Fibroblast of gingiva (primary cell): ENCODE measurements at places on chromosomes 11 and 22.
A peak's percentile ranks its signal among the peaks of the same experiment; 100 is the strongest.

DNA sequence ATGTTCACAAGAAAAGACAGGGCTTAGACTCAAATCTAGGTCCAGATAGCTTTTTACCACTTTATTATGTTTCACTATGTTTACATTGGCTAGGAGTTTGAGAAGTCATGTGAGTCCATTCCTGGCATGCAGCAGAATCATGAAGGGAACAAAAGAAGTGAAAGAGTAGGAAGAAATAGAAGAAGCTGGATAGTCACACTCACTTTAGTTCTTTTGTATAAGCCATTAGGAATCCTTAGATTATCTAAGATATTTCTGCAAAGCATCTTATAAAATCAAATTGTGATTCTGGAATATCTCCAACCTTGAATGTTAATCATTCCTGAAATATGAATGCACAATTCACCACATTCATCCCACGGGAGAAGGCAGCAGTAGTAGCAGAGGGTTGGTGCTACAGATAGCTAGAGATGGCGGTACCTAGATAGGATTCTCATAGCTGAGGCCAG is 31.9 kb downstream of the MAML2 start:
- DNase-seq, result peak; percentile 70

GRCh38 chr11:117866526-117866925 is 9.9 kb downstream of the FXYD6 start:
- DNase-seq, result no peak

- DNase-seq, result no peak
These were observed 25.6 kb downstream of the TIMP3 start for GRCh38 chr22:32827049-32827602.

- DNase-seq, result peak; percentile 75
These were observed 25.1 kb upstream of the USP47 start for GRCh38 chr11:11816511-11817314.

DNA sequence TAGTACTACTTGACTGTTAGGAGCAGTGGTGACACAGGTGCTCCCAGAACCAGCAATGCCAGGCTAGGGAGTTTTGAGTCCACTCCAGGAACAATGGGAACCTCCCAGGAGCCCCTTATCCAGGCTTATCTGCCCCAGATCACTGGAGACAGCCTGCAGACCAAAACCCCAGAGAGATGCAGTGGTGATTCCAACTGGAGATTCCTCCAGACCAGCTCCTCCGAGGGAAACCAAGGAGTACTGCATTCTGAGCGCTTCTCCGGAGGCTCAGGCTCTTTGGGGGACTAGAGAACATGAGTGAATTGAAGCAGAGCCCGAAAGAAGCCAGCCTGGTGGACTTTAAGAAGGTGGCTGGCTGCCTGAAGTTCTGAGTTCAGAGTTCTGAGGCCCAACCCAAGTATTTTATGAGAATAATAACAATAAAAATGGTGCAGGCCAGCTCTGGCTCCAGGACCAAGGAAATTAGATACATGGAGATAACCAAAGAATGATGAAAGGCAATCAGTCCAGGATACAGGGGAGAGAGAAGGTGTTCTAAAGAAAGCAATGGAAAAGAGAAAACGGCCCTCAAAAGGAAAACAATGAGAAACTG is 1.3 kb upstream of the TMEM25 start:
- no peak for DNase-seq

DNA sequence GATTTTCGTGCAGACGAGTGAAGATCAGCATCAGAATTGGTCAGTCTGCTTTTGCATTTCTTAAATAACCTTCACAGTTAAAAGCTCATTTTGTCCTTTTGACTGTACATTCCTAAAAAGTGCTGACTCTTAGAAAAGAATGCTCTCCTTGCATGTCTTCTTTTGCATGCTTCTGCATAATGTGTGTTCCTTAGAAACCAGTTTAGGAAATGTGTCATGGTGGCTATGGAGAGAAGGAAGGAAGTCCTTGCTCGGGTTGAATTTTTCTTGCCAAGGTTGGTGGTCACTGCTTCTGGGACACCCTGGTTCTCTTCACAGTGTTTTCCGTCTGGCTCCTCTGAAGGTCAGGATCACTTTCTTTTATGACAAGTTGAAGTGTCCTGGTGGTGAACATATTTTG is 6.8 kb downstream of the AP2A2 start:
- no peak for DNase-seq

GRCh38 chr11:7520981-7521487 is 7.2 kb downstream of the PPFIBP2 start:
- DNase-seq, result no peak

DNA sequence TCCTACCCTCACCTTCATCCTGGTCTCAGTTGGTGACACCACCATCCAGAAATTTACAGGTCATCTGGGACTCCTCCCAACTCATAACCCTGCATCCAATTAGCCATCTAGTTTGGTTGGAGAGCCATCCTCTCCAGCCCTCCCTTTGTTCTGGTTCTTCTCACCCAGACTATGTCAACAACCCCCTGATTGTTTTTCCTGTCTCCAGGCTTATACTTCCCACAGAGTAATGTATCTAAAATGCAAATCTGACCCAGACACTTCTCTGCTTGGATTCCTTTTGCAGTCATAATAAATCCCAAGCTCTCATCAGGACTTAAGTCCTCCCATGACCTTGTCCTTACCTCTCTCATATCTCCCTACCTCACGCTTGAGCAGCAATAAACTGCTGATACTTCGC is 3.0 kb downstream of the TTC12 start:
- no peak for DNase-seq

DNA sequence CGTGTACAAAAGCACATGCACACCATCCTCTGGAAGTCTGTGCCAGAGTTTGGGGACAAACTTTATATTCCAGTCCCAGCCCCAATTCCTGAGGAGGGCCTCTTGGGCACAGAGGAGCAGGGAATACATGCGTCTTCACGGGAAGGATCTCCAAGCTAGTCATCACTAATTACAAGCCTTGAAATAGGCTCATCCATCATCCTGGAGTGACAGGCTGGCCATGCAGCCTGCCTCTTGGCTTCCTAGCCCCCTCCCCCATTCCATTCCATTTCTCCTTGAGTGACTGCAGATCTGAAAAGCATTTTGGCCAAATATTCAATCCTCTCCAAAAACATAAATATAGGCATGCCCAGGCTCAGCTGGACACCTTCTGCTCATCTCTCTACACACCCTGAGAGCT is 24.8 kb downstream of the SERPING1 start:
- DNase-seq, result no peak

GRCh38 chr11:89613911-89614310 is 96.2 kb upstream of the TRIM77 start:
- no peak for DNase-seq

GRCh38 chr22:24059121-24059520 is 48.0 kb downstream of the CABIN1 start:
- peak; percentile 92 for DNase-seq

DNA sequence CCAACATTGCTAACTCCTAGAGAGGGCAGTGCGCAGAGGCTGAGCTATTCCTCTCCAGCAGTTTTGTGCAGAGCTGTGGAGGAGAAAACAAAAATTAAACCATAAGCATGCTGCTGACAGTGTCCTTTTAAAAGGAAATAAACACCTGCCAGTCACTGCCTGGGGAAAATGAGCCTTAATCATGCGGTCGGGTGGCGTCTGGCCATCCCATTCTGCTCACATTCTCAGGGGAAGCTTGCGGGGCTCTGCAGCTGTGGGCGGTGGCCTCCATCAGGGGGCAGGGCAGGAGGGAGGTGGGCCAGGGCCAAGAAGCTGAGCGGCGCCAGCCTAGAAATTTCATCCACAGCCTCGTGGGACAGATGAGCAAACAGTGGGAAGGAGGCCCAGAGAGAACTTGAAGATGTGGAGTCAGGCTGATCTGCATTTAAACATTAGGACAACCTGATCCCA is 71.0 kb upstream of the TP53I11 start:
- peak; percentile 75 for DNase-seq

DNA sequence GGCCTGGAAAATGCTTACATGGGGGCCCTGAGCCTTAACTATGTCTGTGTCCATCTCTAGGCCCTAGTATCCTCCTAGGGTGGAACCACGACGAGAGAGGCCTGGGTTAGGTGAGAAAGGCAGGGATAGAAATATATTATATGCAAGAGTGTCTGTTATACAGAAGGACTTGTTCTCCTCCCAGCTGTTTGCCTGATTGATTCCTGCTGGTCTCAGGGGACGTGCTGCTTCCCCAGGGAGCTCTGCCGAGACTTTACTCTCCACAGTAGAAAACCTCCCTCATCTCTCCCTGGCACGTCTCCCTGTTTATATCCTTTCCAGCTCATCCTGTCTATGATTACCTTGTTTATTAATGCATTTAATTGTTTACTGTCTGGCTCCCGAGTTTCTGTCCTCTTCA is 132.6 kb downstream of the MIAT start:
- DNase-seq, result no peak

DNA sequence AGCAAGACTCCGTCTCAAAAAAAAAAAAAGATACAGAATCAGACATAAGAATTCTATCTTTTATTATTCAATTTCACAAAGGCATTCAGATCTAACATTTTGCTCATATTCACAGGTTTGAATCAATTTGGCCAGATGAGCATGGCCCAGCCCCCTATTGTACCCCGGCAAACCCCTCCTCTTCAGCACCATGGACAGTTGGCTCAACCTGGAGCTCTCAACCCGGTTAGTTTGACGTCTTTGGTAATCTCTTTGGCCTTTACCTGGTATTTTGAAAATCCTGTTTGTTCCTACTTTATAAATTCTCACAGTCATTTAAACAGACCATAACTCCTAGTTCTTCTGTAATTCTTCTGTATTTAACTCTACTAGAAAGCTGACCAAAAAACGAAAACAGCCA is 55.3 kb downstream of the EP300 start:
- no peak for DNase-seq
